ENCODE measurements at places on chromosomes 3 and 15. TPM values are rescaled to one million over a fixed set of nuclear protein-coding genes. Genes with fewer than 3 reads are reported as not detected.
A peak's percentile ranks its signal among the peaks of the same experiment; 100 is the strongest.

Gene CP
- 19.5 TPM for total RNA-seq

Gene CYP8B1
- total RNA-seq = not detected

Gene C2CD4B
- 2.7 TPM for total RNA-seq

Gene RAB6B
- 2.2 TPM for total RNA-seq

Gene HYAL1
- 1.8 TPM for total RNA-seq

Gene CHRD
- total RNA-seq = 1.9 TPM

Gene ZPLD1
- not detected for total RNA-seq

Gene AMT
- total RNA-seq = 13.5 TPM

Gene GREM1
- 12.1 TPM for total RNA-seq

Gene LRRIQ4
- total RNA-seq = not detected

Gene USP50
- total RNA-seq = not detected

GRCh38 chr15:29968895-29969561 lies 113.7 kb upstream of the GOLGA8J start:
- DNase-seq = no peak

DNA sequence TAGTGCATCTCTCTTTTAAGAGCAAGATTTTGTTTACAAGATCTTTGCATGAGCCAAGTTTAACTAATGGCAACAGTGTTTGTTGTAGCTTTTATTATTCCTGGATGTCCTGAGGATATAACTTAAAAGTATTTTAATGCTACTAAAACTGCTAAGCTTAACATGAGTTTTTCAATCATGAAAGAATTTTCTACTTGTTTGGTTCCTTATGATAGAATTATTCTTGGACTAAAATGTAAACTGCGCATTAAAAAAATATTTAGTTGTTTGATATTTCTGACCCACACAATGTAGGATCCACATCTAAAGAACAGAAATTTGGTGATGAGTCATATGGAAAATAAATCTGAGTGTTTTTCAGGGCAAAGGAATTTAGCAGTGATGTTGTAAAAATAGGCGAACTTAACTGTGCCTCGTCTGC lies 70.8 kb downstream of the RAP2B start:
- DNase-seq = no peak

DNA sequence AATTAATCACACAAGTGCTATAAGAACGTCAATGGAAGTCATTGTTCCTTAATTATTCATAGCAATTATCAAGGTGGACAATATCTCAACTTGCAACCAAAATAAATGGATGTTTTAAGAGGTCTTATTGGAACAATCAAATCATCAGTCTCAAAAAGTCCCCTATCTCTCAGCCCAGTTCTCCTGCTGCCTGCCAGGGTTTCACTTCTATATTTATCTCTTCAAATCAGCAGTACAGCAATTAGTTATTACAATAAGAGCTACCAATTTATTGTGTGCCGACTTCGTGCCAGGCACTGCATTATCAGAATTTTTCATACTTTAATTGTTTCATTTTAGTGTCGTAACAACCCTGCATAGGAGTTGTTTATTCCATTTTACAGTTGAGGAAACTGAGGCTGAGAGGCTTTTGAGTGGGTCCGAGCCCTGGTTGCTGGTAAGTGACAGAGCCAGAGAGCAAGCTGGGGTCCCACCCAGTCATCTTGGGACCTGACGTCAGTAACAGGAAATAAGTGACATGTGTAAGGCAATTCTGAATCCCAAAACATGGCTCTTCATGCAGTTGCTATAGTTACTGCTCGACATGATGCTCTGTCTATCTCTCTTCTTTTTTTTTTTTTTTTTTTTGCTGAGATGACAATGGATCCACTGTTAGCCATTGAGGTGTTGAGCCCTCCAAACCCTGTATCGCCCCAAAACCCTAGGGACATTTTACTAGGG lies 8.8 kb upstream of the KCTD6 start:
- no peak for DNase-seq

GRCh38 chr15:49492830-49493229 lies 69.8 kb downstream of the FGF7 start:
- DNase-seq = no peak

DNA sequence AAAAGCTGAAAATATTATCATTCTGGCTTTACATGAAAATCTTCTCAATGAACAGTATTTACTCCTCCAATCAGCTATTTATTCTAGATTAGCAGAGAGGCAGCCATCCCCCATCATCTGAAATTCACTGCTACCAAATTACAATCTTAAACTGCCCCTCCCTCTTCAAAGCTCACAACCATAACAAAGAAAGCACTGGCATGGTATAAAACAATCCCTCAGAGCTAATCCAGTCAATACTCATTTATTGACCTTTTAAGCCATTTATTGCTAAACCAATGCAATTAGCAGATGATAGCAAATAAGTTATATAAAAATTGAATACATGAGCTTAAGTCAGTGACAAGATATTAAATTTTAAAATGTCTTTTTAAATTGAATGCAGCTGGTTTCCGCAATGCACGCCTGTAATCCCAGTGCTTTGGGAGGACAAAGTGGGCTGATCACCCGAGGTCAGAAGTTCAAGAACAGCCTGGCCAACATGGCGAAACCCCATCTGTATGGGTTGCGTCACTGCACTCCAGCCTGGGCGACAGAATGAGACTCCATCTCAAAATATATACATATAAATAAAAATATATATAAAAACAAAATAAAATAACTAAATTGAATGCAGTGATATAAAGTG lies 12.1 kb downstream of the SLC4A7 start:
- no peak for DNase-seq

DNA sequence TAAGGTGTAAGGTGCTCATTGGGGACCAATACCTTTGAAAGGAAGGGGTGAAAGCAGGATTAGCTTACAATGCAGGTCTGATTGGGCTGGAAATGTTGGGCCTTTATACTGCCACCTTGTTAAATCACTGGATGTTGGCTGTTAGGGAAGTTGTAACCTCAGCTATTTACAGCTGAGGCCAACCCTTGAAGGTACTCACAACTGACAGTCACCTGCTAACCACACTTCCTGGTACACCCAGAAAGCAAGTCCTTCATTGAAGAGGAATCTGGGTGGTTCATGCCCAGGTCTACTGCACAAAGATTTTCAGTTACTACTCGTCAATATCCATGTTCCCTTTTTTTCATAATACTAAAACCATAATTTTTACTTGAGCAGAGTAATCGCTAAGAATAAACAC lies 65.4 kb upstream of the CLDN18 start:
- DNase-seq = peak; percentile 7

- no peak for DNase-seq
These were observed 19.2 kb downstream of the DENND4A start for GRCh38 chr15:65772930-65773329.

- no peak for DNase-seq
These were observed 248.4 kb upstream of the CMC1 start for GRCh38 chr3:27993051-27993450.

DNA sequence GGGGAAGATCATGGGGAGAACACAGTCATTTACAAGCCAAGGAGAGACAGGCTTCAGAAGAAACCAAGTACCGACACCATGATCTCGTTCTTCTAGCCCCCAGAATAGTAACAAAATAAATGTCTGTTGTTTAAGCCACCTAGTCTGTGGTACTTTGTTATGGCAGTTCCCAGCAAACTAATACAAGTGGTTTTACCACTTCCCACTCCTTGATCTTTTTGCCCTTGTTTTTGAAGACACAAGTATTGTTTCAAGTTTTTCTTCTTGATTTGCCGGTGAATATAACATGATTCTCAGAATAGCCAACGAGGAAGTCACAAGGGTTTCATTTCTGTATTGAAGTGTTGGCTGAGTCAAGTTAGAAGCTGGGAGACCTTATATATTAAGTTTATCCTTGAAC lies 220.3 kb downstream of the SOX2 start:
- DNase-seq = no peak

GRCh38 chr15:88230823-88231222 lies 25.7 kb downstream of the NTRK3 start:
- no peak for DNase-seq

DNA sequence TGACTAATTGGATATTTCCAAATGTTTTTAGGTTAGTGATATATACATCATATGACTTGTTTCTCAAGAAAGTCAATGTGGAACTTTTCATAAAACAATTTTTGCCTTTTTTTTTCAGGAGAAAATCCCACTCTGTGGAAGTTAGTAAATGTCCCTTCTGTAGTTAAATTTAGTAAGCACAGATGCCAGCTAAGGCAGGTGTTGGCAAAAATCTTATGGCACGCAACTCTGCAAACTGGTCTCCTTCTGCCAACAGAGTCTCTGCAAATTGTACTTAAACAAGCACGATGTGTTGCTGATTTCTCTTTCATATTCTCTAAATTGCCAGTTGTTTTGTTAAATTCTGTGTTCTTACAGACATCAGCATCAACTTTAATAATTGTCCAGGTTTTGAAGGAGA lies 233.8 kb downstream of the IL5RA start:
- DNase-seq = no peak

DNA sequence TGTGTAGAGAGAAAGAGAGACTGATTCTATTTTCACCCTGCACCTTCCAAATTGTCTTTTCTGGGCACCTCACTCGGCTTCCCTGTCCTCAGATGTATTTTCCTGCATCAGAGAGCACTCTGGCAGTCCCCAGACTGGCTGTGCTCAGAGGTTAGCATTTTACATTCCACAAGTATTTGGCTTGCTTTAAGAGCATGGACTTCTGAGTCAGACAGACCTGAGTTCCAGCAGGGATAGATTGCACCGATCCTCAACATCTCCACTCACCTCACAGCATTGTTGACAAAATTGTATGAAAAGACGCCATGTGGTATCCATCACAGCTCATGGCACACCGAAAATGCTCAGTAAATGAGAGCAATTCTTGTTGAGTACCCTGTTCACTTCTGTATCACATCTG lies 45.6 kb downstream of the SST start:
- DNase-seq = no peak

DNA sequence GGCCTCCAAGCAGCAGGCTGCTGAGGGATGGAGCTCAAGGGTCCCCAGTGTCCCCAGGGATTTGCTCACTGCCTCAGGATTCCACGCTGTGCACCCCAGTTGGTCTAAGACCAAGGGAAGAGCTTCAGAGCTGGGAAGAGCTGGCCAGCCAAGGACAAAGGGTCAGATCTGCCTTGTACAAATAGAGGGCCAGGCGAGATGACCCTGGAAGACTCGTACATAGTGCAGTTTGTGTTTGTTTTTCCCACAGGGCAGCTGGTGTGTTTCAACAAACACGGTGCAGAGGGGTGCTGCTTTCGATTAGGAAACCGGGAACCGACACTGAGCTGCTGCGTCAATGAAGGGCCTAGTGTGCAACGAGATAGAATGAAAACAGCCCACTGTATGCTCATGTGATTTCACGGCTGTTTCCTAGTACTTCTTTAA lies 56.1 kb upstream of the TRPM1 start:
- no peak for DNase-seq

DNA sequence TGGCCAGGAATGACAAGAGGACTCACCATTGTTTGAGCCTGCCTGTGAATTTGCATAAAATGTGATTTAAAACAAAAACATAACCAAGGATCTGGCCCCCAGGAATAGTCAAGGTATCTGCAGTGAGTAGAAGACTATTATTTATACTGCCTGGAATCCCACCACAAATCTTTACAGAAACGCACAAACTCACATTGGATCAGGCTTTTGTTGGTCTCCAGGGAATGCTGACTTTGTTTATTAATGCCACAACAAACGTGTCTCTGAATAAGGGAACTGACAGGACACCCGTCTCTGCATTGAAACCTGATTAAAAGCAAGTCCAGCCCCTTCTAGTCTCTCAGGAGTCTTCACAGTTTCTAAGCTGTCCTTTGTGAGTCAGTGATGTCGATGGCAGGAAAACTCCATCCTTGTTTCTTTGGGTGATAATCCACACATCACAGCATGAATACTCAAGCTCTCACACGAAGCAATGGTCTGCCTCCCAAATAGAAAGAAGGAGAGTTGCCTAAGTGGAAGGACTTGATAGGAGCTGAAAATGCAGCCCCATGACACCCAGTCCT lies 37.7 kb downstream of the CLDN18 start:
- DNase-seq = no peak

- no peak for DNase-seq
These were observed 62.9 kb downstream of the UMPS start for GRCh38 chr3:124793054-124793739.

DNA sequence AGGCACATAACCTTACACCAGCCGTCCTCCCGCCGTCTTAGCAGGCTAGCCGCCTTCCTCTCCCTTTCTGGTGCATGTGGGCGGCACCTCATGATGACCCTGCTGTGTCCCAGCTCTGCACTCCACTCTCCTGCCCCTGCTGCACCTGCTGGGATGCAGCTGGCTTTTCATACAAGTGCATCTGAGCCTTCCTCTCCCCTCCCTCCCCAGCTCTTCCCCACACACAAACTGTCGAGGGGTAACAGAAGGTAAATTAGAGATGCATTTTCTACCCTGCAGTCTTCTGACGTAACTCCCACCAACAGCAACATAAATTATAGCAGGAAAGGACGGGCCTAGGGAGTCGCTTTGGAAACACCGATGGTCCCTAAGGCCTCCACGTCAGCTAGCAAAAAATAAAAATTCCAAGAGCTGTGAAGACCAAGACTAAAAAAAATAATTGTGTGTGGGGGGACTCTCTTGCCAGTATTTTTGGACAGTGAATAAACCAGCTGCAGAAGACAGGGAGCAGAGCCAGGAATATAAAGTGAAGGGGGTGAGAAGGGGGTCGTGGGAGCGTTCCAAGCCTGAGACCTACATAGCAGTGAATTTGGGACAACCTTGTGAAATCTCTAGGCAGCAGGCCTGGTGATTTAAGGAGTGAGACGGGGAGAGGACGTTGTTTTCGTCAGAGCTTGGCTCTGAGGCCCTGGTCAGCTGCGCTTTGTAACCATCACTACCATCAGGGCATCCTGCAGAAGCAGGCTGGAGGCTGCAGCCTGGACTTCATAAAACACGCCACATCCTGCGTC lies 216.2 kb downstream of the ADAMTS17 start:
- DNase-seq = peak; percentile 26

DNA sequence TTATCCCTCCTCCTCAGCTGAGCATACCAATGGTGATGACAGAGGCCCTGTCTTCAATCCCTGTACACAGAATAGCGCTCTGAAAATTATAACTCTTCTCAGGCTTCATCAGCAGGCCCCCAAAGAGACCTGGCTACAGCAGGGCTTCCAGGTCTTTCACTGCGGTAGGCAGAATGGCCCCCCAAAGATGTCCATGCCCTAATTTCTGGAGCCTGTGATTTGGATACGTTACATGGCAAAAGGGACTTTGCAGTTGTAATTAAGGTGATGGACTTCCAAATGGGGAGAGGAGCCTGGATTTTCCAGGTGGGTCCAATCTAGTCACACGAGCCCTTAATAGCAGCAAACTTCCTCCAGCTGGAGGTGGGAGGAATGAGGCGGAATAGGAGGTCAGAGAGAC lies 221.8 kb upstream of the CTDSPL start:
- no peak for DNase-seq

DNA sequence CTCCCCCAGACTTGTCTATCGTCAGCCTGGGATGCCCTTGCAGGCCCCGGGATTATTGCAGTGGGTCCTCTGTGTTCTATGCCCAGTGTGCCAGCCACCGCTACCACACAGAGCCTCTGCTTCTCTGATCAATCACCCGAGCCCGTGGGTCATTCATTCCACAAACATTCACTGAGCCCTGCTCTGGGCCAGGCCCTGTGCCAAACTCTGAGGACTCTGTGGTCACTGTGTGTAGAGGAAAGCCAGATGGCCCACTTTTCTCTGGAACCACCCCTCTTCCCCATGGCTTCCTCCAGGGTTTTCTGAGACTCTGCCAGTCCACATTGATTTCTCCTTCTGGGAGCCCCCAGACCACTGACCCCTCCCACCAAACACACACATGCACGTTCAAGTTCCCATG lies 55.5 kb downstream of the BSN start:
- DNase-seq = no peak

- DNase-seq = no peak
These were observed 64.4 kb downstream of the USP13 start for GRCh38 chr3:179717219-179717618.

Data from transverse colon (tissue), 4 donors.